ENCODE measurements at places on chromosomes 12 and 14.

DNA sequence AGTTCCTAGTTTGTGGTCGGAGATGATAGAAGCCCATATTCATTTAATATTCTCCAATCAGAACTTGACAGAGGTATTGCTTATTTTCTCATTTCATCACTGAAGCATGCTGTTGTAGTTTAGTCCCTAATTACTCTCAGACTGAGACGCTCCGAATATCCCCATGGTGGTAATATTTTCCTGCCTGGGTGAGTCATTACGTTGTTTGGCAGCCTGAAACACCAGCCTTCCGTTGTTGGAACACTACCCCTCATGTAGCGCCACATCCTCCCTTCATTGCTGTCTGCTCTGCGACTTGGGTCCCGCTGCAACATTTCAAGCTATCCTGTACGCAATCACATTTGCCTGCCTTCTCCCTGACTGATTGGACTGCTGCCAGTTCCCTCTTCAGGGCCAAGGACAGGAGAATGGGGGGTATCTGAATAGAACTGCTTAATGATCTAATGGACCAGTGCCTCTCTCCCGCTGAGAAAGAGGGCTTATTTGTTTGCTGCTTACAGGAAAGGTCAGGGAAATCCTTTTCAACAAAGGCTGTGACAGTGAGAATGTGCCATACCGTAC is 369.1 kb downstream of the NPAS3 start:
- no peak overlapping the region for H3K27ac ChIP-seq
- no peaks in the 10 kb centered on the region for H3K36me3 ChIP-seq
- DNase-seq, result no peak
- H3K27me3 ChIP-seq, result no peaks in the 10 kb centered on the region
- no peak overlapping the region for H3K4me3 ChIP-seq

- no peak overlapping the region for H3K4me3 ChIP-seq
- no peak overlapping the region for H3K27ac ChIP-seq
Measured at GRCh38 chr14:24988760-24989159, 61.2 kb downstream of the STXBP6 start.

- H3K4me1 ChIP-seq, result no peaks in the 10 kb centered on the region
- H3K27me3 ChIP-seq, result no peaks in the 10 kb centered on the region
- DNase-seq, result no peak
- H3K27ac ChIP-seq, result no peak overlapping the region
Measured at GRCh38 chr12:127334912-127335644, 931.9 kb upstream of the TMEM132C start.

GRCh38 chr12:122533856-122534255 is 6.8 kb downstream of the KNTC1 start:
- no peak overlapping the region for H3K27ac ChIP-seq
- no peaks in the 10 kb centered on the region for H3K4me1 ChIP-seq
- H3K36me3 ChIP-seq, result no peaks in the 10 kb centered on the region
- DNase-seq, result no peak
- no peak overlapping the region for H3K4me3 ChIP-seq
- no peaks in the 10 kb centered on the region for H3K27me3 ChIP-seq

DNA sequence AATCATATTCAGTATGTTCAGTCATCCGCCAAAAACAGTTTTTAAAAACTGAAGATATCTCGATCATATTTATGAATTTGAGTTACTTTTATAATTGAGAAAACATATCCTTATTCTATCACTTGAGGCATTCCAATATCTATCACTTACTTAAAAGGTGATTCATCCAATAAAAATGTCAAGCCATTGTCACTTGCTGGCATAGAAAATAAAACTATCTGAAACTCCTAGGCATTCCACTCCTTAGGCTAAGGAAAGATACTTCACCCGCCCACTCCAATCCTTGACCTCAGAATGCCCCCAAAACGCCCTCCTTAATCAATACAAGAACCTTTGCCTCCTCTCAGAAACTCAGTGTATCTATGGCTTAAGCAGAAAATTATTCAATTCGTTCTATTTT is 51.3 kb upstream of the AMIGO2 start:
- no peak overlapping the region for H3K4me3 ChIP-seq
- no peaks in the 10 kb centered on the region for H3K4me1 ChIP-seq
- H3K27me3 ChIP-seq, result no peaks in the 10 kb centered on the region
- H3K36me3 ChIP-seq, result no peaks in the 10 kb centered on the region
- H3K27ac ChIP-seq, result no peak overlapping the region
- DNase-seq, result no peak

- DNase-seq, result no peak
- H3K4me3 ChIP-seq, result no peak overlapping the region
- no peaks in the 10 kb centered on the region for H3K36me3 ChIP-seq
- no peak overlapping the region for H3K27ac ChIP-seq
- no peaks in the 10 kb centered on the region for H3K4me1 ChIP-seq
Measured at GRCh38 chr12:70040141-70040540, 203.1 kb upstream of the CNOT2 start.

DNA sequence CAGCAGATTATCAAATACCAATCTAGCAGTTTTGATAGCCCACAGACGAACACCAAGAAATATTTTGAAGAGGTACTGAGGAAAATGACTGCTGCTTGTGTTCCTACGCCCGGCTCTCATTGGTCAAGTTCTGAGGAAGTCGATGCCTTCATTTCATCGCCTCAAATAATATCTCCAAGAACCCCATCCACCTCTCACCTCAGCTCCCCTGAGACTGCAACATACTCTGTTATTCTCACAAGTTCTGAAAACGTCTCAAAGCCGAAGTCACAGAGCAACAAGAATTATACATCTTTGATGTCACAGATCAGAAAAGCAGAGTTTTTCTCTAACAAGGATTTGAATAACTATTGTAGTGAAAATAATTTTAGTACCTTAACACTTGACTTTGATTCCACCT is 55.5 kb upstream of the BCAT1 start:
- H3K36me3 ChIP-seq, result no peaks in the 10 kb centered on the region
- H3K4me3 ChIP-seq, result no peak overlapping the region
- no peak for DNase-seq
- H3K27me3 ChIP-seq, result no peaks in the 10 kb centered on the region
- H3K4me1 ChIP-seq, result no peaks in the 10 kb centered on the region

DNA sequence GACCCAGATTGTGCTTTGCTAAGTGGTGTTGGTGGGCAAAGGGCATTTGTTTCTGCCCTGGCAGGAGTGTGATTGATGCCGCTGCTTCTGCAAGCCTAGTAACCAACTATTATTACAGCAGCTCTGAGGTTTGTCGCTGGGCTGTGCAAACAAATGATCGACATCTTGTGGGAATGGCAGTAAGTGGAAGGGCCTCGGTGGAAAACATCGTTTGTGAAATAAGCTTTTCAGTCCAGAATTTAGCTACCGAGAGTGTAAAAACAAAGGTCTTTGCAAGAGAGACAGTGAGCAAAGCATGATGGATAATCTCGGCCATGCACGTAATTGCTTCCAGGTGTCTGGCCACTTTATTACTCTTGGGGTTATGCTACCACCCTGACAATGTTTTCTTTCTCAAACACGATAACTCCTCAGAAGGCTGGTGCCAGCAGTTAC is 397.7 kb upstream of the PRICKLE1 start:
- H3K4me1 ChIP-seq, result no peaks in the 10 kb centered on the region
- no peak overlapping the region for H3K27ac ChIP-seq
- no peak for DNase-seq
- no peaks in the 10 kb centered on the region for H3K27me3 ChIP-seq

DNA sequence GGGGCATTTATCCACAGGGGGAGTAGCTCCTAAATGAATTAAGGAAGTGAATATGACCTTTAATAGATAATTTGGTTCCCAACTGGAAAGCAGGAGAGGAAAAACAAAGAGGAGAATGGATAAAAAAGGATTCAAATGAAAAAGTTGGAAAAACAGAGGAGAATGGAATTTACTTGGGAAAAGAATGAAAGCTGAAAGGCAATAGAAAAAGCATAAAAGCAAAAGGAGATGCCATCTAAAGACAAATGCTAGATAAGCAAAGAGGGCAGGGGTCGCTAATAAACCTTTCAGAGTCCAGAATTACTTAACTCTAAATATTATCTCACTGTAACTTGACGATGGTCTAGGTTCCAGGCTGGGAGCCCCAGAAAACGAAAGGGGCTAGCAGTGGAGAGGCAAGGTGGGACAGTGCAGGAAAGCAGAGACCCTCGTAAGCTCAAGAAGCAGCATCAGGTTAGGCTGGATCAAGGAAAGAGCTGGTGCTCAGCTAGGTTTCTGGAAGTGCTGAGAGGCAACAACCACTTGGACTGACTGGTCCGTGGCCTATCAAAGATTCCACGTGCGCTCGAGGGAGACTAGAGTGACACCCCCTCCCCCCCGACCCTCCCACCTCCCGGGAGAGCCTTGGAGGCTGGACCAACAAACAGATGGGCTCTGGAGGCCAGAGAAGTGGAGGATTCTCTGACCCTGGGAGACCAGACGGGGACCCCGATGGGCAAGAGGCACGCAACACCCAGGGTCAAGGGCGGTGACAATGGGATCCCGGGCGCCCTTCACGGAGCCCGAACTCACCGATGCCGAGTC is 1.2 kb downstream of the SLC2A13 start:
- no peaks in the 10 kb centered on the region for H3K4me1 ChIP-seq
- H3K27ac ChIP-seq, result peak overlapping the region; percentile 78
- peak overlapping the region; percentile 69 for H3K4me3 ChIP-seq
- no peaks in the 10 kb centered on the region for H3K36me3 ChIP-seq

DNA sequence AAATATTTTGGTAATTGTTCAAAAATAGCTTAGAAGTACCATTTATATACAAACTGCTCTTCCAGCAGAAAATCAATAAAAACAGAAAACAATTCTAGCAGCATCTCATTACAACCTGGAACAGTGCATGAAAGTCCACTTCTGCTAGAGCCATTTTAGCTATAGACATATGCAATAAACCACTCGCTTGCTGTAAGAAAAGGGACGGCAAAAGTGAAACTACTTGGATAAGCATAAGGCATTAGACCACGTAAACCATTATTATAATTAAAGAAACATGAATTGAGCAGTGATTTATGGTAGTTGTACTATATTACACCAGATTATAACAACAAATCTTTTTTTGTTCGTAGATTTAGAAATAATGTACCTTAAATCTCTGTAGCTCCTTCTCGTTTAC is 48.7 kb downstream of the LRIG3 start:
- H3K27ac ChIP-seq, result no peak overlapping the region
- H3K4me1 ChIP-seq, result no peaks in the 10 kb centered on the region
- no peak for DNase-seq
- no peaks in the 10 kb centered on the region for H3K27me3 ChIP-seq

DNA sequence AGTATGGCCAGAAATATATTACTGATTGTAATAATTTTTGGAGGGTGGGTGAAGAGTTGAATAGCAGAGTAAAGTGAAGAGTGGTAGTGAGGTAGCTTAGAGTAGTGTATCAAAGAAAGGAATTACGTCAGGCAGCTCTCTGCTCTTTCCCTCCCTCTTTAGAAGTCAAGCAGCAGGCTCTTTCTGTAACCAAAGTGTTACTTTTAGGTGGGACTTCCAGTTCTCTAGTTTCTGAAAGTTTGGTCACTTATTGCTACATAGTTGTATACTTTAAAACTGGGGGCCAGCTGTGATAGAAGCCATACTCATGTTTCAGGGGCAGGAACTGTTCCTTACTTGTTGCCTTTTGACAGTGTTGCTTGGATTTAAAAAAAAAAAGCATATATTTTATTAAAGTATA is 30.6 kb downstream of the ATF7IP start:
- H3K4me1 ChIP-seq, result no peaks in the 10 kb centered on the region
- no peak for DNase-seq
- no peak overlapping the region for H3K27ac ChIP-seq
- H3K4me3 ChIP-seq, result no peak overlapping the region
- H3K36me3 ChIP-seq, result no peaks in the 10 kb centered on the region

GRCh38 chr12:31560516-31560915 is 30.4 kb downstream of the DENND5B start:
- H3K27me3 ChIP-seq, result no peaks in the 10 kb centered on the region
- H3K36me3 ChIP-seq, result no peaks in the 10 kb centered on the region
- H3K4me1 ChIP-seq, result no peaks in the 10 kb centered on the region
- DNase-seq, result no peak

DNA sequence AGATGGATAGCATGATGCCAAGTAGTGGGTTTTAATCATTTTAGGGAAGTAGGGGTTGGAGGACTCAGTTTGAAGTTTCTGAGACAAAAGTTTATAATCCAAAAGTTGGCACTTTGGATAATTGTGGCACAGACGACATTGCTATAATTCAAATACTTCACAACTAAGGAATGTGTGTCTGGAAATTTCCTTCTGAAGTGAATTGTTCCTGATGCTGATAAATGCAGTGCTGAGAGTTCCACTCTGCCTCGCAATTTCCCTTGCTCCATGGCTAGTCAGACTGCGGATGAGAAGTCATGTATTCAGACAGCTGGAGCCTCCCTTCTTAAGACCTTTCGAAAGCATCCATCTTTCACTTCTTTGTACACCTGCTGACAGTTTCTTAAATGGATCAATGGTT is 393.3 kb upstream of the PRICKLE1 start:
- no peak for DNase-seq
- no peaks in the 10 kb centered on the region for H3K4me1 ChIP-seq
- H3K4me3 ChIP-seq, result no peak overlapping the region
- H3K27me3 ChIP-seq, result no peaks in the 10 kb centered on the region

- no peak overlapping the region for H3K4me3 ChIP-seq
- H3K4me1 ChIP-seq, result no peaks in the 10 kb centered on the region
- H3K36me3 ChIP-seq, result no peaks in the 10 kb centered on the region
- DNase-seq, result no peak
- H3K27ac ChIP-seq, result no peak overlapping the region
Measured at GRCh38 chr14:104373055-104373854, 206.3 kb upstream of the C14orf180 start.

- peaks cover 12% of the 10 kb centered on the region for H3K4me1 ChIP-seq
- peak overlapping the region; percentile 88 for H3K27ac ChIP-seq
- DNase-seq, result peak; percentile 68
- H3K36me3 ChIP-seq, result no peaks in the 10 kb centered on the region
Measured at GRCh38 chr14:68598621-68599447, 194.0 kb downstream of the ZFP36L1 start.

DNA sequence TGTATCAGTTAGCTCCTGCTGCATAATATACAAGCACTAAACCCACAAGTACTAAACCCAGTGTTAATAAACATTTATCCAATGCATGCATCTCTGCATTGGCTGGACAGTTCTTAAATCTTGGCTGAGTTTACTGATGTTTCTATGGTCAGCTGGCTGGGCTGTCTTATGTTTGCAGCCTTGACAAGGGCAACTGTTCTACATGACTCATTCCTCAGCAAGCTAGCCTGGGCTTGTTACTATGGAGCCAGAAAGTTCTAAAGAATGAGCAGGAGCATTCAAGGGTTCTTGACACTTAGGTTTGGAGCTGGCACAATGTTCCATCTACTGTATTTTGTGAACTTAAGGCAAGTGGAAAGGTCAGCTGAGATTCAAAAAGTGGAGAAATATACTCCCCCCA is 199.1 kb downstream of the GLT1D1 start:
- no peaks in the 10 kb centered on the region for H3K4me1 ChIP-seq
- no peak overlapping the region for H3K4me3 ChIP-seq
- H3K27ac ChIP-seq, result no peak overlapping the region
- no peak for DNase-seq
- no peaks in the 10 kb centered on the region for H3K27me3 ChIP-seq
- no peaks in the 10 kb centered on the region for H3K36me3 ChIP-seq

DNA sequence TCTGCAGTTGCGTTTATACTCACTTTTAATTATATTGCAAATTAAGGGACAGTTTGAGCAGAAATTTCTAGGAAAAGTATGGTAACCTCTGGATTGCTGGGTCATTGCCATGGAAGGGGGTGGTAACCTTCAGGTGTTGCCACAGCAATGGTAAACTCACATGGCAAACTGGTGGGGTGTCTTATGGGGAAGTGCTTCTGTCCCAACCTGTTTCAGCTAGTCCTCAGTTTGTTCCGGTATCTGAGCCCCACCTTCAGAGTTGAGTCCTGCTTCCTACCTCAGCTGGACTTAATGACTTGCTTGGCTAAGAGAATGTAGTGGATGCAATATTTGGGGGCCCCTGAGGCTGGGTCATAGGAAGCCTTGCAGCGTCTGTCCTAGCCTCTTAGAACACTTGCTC is 7.3 kb upstream of the CLMN start:
- H3K27me3 ChIP-seq, result no peaks in the 10 kb centered on the region
- no peak overlapping the region for H3K4me3 ChIP-seq
- no peaks in the 10 kb centered on the region for H3K36me3 ChIP-seq
- no peak overlapping the region for H3K27ac ChIP-seq

Data from prostate gland (tissue), 2 donors.